ENCODE measurements at places on chromosomes 4 and X.

GRCh38 chr4:176619430-176619829 lies 173.3 kb downstream of the VEGFC start:
- DNase-seq = no peak

- no peak for DNase-seq
Observed at GRCh38 chr4:113534711-113535110, 226.8 kb downstream of the CAMK2D start.

DNA sequence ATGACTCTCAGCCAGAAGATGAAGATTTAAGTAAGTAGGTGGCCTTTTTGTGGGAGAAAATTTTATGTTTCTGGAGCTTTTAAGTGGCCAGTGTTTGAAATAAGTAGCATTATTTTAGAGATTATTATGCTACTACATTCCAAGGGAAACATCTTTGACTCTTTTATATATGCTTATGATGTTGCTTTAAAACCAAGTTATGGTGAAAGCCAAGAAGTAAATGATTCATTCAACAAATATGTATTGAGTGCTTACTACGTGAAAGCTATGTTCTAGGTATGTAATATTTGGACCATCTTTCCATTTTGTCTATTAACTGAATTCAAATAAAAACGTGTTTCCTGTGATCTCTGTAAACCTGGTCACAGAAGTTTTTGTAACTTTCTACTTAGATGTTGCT lies 58.3 kb downstream of the ZFX start:
- no peak for DNase-seq

GRCh38 chrX:1661048-1661921 lies 46.4 kb downstream of the ASMT start:
- DNase-seq = no peak

DNA sequence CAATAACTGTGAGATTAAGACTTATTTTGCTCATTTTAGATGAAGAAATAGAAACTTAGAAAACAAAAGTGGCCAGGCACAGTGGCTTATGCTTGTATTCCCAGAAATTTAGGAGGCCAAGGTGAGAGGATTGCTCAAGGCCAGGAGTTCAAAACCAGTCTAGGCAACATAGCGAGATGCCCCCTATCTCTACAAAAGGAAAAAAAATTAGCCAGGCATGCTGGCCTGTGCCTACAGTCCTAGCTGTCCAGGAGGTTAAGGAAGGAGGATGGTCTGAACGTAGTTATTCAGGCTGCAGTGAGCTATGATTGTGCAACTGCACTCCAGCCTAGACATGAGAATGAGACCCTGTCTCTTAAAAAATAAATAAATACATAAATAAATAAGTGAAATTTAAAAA lies 28.0 kb downstream of the APELA start:
- DNase-seq = no peak

DNA sequence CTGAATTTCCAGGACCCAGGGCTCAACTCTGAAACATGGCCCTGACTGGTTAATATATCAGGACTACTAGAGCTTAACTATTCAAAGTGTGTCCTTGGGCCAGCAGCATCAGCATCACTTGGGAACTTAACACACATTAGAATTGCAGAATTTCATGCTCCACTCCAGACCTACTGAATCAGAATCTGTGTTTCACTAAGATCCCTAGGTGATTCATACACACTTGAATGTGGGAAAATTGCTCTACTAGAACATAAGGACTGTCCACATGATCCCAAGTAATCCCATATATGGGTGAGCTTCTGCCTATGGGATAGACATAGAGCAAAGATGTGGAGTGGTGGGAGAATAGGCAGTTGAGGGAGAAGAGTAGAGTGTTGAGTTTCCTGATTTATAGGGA lies 192.5 kb upstream of the CLNK start:
- DNase-seq = no peak

DNA sequence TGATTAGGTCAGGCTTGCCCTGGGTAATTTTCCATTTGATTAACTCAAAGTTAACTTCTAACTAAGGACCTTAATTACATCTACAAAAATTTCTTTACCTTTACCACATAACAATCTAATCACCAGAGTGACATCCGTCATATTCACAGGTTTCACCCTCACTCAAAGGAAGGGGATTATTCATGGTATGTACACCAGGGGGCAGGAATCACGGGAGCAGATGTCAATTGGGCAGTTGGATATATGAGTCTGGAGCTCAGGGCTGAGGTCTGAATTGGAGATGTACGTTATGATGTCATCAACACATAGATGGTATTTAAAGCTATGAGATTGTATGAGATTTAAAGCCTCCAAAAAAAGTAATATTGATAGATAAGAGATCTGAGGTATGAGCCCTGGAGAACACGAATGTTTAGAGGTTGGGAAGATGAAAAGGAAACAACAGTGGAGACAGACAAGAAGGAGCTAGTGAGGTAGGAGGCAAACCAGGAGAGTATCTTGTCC lies 52.9 kb downstream of the PGRMC1 start:
- DNase-seq = no peak

Measured in DMS153 (cell line).